ENCODE measurements at places on chromosomes 2 and 18.

GRCh38 chr18:45617284-45617683 is 2.0 kb downstream of the SLC14A2 start:
- DNase-seq, result no peak

DNA sequence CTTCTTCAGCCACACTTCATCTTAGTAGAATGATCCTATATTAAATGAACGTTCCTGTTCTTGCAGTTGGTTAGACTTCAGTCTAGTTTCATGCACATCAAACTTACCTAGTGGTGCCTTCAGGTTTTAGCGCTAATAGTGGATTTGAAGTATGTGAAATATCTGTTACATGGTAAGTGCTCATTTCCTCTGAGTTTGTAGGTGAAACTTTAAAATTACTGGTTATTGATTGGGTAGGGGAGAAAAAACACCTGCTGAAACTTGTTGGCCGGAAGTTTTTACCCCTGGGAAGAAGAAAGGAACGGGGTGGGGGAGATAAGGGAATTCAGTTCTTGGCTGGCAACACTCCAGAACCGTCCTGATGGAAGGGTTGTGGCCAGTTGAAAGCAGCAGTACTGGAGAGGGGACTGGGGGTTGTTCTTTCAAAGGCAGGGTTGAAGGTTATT is 112.8 kb downstream of the SPTBN1 start:
- no peak for DNase-seq

DNA sequence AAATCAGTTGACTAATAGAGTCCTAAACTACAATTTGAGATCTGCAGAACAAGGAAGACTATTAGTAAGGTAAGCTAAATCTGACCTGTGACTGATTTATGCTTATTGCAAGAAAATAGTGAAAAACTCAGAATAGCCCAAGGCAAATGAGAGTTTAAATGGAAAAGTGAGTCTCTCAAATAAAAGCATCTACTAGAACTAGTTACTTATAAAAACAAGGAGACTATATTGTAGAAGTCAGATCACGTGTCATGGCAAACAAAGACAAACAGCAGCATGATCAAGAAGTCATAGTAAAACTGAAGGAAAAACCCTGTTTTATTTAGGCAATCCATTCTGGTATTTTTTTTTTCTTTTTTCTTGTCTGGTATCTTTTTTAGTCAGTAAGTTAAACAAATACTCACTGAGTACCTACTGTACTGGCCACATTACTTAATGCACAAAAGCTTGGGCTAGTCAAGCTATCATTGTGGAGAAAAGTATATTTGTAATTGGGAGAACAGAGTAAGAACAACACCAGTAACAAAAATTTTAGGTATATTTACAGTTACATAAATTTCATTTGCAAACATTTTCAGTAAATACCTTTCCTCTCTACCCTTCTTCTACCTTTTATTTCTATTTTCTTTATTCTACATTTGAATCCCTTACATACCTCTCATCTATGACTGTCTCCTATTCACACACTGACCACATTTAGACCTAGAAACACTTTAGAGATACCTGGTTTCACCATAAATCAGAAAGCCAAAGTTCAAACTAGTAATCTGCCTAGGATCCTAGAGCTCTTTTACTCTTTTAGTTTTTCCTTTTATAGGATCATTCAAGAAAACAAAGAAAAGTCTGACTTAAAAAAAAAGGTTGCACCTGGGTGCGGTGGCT is 23.7 kb downstream of the CCDC88A start:
- DNase-seq, result no peak

DNA sequence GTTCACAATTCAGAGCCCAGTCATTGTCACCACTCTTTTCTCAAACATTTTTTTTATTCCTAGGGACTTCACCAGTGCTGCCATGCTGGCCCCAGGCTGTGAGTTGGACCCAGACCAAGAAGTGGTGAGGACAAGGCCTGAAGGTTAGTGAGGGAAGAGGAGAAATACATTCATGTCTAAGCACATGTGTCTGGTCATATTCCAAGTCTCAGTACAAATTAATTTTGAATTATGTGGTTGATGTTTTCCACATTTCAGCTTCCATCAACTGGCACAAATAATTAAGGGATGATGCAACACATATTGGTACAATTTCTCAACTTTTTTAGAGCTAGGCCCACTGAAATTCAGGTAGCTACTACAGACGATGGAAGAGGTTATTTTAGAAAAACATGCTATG is 106.6 kb upstream of the UPP2 start:
- no peak for DNase-seq

GRCh38 chr18:9706081-9706935 is 1.8 kb upstream of the RAB31 start:
- DNase-seq, result no peak

DNA sequence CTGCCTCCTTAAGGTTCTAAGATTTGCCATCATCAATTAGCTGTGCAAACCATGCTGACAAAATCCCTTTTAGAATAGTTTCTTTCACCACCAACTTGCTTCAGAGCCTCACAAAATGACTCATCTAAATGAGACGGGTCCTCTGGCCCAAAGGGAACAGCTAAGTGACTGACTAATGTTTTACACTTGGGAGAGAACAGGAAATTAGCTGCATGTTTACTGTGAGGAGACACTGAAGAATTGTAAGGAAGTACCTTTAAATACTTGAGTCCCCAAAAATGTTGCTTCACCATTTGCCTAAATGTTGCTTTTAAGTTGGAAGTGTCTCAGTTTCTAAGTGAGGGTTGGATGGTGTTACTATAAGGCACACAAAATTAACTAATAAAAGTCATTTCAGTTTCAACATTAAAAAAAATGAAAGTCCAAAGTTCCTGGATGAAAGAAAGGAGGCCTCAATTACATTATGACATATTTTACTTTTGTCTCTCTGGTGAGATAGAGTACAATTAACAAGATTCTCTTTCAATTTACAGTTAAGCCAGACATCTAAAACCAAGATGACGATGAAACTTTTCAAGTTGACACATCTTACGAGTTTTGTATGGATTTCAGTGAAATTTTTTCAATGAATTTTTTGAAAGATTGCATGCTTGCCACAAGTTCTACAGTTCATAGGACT is 229.1 kb upstream of the FN1 start:
- DNase-seq, result no peak

DNA sequence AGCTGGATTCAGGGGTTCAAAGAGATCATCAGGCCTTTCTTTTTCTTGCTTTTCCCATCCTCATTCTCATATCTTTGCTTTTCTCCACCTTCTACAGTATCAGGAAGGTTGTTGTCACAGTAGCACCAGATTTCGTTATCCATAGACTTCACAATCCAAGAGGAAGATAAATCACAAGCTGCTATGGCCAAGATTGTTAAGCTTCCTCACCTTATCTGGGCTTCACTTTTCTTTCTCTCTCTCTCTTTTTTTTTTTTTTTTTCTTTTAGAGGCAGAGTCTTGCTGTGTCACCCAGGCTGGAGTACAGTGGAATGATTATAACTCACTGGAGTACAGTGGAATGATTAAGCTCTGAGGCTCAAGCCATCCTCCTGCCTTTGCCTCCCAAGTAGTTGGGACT is 93.5 kb downstream of the TTC27 start:
- DNase-seq, result no peak
